ENCODE measurements at places on chromosomes 6 and 20.

DNA sequence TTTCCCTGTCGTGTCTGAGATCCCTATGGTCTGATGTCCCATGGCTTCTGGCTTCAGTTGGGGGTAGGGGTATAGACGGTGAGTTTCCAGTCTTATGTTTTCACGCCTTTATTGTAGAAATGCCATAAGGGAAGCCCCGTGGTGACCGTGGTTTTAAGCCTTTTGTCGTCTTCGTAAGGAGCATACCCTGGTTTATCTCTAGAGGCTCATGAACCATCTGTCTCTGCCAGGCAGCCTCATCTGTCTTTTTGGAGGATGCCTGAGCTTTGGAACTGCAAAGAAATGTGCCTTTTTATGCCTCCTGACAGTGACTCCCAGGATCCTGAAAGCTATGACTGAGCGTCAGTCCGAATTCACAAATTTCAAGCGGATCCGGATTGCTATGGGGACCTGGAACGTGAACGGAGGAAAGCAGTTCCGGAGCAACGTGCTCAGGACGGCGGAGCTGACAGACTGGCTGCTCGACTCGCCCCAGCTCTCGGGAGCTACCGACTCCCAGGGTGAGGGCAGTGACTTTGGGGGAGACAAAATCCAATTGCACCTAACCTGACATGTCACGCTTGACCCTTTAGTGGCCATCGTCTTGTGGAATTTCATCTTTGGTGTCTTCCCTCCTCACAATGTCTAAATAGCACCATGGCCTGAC, 84.6 kb downstream of the SYNJ2 start:
- no peak for DNase-seq

GRCh38 chr6:109379711-109380110, 2.6 kb downstream of the CD164 start:
- DNase-seq: no peak

DNA sequence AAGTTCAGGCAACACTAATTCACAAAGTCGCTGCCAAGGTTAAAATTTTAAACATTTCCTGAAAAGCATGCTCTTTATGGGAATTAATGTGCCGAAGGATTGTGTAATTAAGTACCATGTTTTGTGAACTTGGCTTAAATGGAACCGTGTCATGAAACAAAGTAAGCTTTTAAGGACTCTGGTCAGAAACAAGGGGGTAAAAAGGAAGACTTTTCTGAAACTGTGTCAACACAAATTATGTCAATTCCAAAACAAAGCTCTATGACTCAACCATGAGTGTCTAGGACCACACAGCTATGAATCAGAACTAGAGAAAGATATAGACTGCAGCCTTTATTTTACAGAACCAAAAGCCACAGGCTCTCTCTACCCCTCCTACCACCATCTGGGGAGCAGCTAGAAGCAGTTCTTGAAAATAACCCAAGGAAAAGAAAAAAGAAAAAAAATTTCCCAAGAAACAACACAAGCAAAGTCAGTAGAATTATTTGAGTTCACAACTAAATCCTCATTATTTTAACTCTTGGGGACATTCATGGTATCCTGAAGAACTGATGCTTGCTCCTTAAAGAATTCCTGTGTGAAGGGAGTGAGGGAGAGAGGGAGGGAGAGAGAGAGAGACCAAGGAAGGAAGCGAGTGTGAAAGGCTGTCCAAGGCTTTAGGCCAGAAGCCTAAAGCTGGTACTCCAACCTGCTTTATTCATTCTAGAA, 81.9 kb downstream of the ZMYND8 start:
- peak; percentile 87 for DNase-seq

DNA sequence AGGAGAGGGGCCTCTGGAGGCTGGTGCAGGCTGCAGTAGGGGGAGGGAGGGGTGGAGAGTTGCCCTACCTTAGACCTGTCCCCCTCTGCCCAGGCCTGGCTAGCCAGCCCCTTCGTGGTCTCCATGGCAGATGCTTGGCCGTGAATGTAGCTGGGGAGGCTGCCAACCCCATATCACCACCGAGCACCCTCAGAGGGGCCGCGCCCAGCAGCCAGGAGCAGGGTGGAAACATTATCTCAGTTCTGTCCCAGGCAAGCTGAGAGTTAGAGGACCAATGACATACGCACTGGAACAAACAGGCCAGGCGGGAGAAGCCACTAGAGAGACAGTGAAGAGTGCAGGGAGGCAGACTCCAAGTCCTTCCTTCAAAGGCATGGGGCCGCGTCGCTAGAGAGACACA, 66.5 kb downstream of the LRFN2 start:
- DNase-seq: no peak

- DNase-seq: no peak
Observed at GRCh38 chr6:30895343-30895742, 11.0 kb downstream of the DDR1 start.

DNA sequence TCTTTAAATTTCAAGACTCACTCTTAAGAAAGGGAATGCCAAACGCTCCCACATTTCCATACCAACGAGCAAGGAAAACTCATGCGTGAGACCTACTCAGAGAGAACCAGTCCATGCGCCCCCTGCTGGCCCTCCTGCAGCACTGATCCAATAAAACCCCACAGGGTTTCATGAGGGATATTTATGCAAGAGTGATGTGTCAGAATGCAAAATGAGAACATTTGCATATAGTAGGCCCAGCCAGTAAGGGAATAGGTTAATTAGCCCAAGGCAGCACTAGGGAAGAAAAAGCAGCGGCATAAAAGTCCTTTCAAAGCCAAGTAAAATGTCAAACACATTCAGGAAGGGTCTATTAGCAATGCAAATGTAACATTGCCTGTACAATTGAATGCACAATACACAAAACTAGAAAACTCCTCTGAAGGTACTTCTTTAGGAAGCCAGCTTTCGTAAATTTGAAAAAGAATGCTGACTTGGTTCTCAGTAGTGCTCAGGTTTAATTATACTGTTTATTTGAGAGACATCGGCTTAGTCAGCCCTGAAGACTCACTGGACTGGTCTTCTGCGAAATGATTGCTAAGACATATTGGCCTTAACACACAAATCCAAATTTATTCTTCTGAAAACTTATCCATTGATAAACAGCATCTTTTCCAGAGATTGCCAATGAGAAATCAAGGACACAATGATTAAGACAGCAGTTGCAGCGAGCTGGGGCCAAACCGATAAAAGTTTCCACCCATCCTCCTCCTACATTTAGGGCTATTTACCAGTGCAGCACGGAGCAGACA, 93.2 kb downstream of the GMPR start:
- no peak for DNase-seq
